Activated CD4-positive, alpha-beta T cell treated with anti-CD3 and anti-CD28 coated beads, Interleukin-2, amount 10 ng/mL, durations not matched to agents 24 days and 14 days (primary cell): ENCODE measurements at places on chromosomes 5 and 9. TPM values are rescaled to one million over a fixed set of nuclear protein-coding genes. Genes with fewer than 3 reads are reported as not detected.

DNA sequence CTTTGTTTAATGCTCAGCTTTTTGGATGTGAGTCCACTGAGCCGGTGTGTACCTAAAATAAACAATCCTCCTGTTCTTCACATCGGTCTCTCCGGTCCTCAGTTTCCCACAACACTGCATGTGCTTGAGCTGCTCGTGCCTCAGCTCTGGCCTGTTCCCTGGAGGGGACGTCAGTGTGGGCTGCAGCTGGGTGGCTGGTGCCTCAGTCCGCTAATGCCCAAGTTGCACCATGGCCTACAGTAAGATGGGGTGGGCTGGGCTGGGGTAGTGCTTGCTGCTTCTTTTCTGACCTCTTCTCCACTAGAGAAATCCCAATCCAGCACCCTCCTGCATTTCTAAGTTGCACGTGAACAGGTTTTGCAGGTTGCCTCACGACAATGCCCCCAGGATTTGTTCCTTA lies 595 bp upstream of the BTNL9 start:
- peaks cover 17% of the 10 kb centered on the region for H3K27me3 ChIP-seq
- DNase-seq = no peak
- H3K27ac ChIP-seq = no peak overlapping the region
- no peak overlapping the region for H3K4me3 ChIP-seq

Gene TEK
- total RNA-seq = not detected in 2 replicates

Gene PAPPA
- not detected in 2 replicates for total RNA-seq

- no peak overlapping the region for H3K4me3 ChIP-seq
- no peaks in the 10 kb centered on the region for H3K4me1 ChIP-seq
- no peak for DNase-seq
- H3K27me3 ChIP-seq = no peaks in the 10 kb centered on the region
- H3K36me3 ChIP-seq = no peaks in the 10 kb centered on the region
Measured at GRCh38 chr5:178507151-178507932, 82.9 kb downstream of the COL23A1 start.

DNA sequence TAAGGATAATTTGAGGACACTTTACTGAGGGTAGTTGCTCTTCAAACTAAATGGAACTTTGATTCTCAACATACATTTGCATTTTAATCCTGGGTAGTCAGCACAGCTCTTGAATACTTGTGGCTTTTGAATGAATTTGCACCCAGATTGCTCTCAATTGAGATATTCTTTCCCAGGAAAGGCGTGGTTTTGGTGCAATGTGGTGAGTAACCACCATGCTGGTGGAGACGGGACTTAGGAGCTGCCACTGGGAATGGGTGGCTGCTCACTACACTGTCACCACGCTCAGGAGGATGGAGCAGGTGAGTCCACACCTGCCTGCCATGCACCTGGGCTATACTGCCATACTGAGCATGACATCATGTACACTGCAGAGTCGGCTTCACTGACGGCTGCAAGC lies 99.2 kb downstream of the IRX1 start:
- H3K27ac ChIP-seq = no peak overlapping the region
- no peaks in the 10 kb centered on the region for H3K4me1 ChIP-seq
- H3K36me3 ChIP-seq = no peaks in the 10 kb centered on the region
- DNase-seq = no peak

GRCh38 chr5:158854260-158854783 lies 245.4 kb downstream of the EBF1 start:
- DNase-seq = no peak
- no peak overlapping the region for H3K27ac ChIP-seq
- H3K36me3 ChIP-seq = no peaks in the 10 kb centered on the region
- no peak overlapping the region for H3K4me3 ChIP-seq
- peaks cover 14% of the 10 kb centered on the region for H3K4me1 ChIP-seq
- H3K27me3 ChIP-seq = peaks cover 5% of the 10 kb centered on the region

GRCh38 chr5:180116077-180116999 lies 44.8 kb upstream of the RNF130 start:
- H3K27me3 ChIP-seq = no peaks in the 10 kb centered on the region
- no peaks in the 10 kb centered on the region for H3K4me1 ChIP-seq

- H3K4me3 ChIP-seq = no peak overlapping the region
- H3K27me3 ChIP-seq = peaks cover 53% of the 10 kb centered on the region
- DNase-seq = no peak
- peaks cover 15% of the 10 kb centered on the region for H3K4me1 ChIP-seq
Measured at GRCh38 chr5:111077678-111078077, 6.2 kb downstream of the TSLP start.

Gene LECT2
- total RNA-seq = not detected in 2 replicates

GRCh38 chr9:89776795-89777525 lies 172.1 kb downstream of the GADD45G start:
- peaks cover 10% of the 10 kb centered on the region for H3K4me1 ChIP-seq
- no peaks in the 10 kb centered on the region for H3K36me3 ChIP-seq
- DNase-seq = no peak
- no peak overlapping the region for H3K4me3 ChIP-seq
- H3K27me3 ChIP-seq = peaks cover 14% of the 10 kb centered on the region

DNA sequence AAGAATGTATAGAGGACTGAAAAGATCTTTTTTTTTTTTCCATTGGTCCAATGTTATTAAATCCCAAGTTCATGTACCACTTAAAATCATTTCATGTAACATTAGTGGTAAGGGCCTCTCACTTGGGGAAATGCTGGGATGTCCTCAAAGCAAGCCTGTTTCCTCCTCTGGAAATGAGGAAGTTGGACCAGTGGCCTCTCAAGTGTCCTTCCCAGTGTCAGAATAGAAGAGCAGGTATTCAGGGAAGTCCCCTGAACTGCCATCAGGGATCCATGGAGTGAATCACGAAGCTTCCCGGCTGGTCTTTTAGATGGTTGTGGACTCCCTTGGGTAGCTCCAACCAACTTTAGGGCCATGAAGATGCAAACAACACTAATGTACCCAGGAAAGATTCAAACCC lies 55.2 kb upstream of the AFAP1L1 start:
- H3K27me3 ChIP-seq = peaks cover 2% of the 10 kb centered on the region
- no peak overlapping the region for H3K4me3 ChIP-seq
- H3K27ac ChIP-seq = no peak overlapping the region
- DNase-seq = no peak
- no peaks in the 10 kb centered on the region for H3K4me1 ChIP-seq

Gene DDX4
- 0.19 and 0.40 TPM in 2 replicates for total RNA-seq

DNA sequence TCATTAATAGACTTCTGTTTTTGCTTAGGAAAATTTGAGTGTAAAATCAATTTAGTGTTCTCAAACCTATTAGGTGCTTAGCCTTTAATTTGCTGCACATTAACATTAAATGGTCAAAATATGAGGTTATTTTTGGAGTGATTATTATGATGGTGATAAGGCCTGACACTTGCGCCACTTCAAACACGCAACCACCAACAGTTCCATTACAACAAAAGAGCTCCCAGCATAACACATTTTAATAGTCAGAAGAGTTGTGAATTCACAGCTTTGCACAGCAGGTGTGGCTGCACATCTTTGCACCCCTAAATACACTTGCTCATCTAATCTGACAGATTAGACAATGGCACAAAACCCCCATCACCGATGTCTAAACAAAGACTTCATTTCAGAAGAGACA lies 940.7 kb downstream of the NR2F1-AS1 start:
- no peaks in the 10 kb centered on the region for H3K4me1 ChIP-seq
- no peak for DNase-seq
- no peak overlapping the region for H3K27ac ChIP-seq
- no peaks in the 10 kb centered on the region for H3K36me3 ChIP-seq

DNA sequence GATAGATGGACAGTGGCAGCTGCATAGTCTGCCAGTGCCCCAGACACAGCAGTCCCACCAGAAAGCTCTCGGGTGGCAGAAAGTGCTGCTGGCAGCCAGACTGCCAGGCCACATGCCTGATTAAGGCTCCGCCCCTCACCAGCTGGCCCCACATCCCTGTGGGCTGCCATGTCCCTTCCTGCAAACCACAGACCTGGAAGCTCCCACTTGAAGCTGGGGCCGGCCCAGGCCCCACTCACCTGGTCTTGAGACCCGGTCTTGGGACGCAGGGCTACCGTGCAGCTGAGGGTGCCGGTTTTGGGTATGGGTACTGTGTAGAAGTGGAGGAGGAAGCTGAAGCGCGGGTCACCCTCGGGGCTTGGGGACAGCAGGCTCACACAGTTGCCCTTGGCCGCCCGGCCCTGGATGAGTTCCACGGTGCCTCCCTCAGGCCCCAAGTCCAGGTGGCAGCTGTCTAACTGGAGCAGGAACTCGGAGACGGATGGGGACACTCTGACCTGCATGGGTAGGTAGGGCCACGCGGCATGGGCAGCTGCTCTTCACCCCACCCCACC lies 15.3 kb downstream of the FPGS start:
- H3K4me3 ChIP-seq = no peak overlapping the region
- H3K36me3 ChIP-seq = peaks cover 23% of the 10 kb centered on the region

- no peak for DNase-seq
- peaks cover 60% of the 10 kb centered on the region for H3K36me3 ChIP-seq
- H3K4me1 ChIP-seq = peaks cover 56% of the 10 kb centered on the region
- H3K4me3 ChIP-seq = no peak overlapping the region
- H3K27me3 ChIP-seq = peaks cover 8% of the 10 kb centered on the region
Measured at GRCh38 chr5:134139891-134140469, 25.5 kb downstream of the TCF7 start.
